IMR-90 (cell line): ENCODE measurements at places on chromosomes 13 and 19. TPM values are rescaled to one million over a fixed set of nuclear protein-coding genes. Genes with fewer than 3 reads are reported as not detected.
A peak's percentile ranks its signal among the peaks of the same experiment; 100 is the strongest.

DNA sequence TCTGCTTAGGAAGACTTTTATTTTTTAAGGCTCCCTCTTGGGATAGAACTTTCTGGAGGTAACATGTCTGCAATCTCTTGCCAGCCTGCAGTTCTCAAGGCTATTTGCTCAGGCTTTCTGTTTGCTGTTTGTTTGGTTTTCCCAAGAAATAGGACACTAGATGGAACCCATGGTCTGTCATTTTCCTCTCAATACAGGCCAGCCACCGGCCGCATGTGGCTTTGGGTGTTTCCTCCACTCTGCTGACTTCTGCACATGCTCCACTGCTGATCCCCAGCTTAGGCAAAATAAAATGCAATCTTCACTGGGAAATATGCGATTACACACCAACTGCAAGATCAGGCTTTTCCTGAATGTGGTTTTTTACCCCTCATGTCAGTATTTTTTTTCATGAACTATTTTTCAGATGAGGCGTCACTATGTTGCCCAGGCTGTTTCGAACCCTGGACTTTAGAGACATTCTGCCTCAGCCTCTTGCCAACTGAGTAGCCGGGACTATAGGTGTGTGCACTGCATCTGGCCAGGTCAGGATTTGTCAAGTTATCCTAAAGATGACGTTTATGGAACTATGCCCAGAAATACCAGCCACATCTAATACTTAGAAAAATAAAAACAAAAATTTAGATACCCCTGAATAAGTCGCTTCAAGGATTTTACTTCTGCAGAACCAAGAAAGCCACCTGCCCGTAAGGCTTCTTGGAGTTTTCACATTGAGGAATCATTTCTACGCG is 94.3 kb upstream of the PABPC3 start:
- DNase-seq: no peak

GRCh38 chr13:109160887-109161669 is 531.7 kb downstream of the MYO16 start:
- DNase-seq: no peak

DNA sequence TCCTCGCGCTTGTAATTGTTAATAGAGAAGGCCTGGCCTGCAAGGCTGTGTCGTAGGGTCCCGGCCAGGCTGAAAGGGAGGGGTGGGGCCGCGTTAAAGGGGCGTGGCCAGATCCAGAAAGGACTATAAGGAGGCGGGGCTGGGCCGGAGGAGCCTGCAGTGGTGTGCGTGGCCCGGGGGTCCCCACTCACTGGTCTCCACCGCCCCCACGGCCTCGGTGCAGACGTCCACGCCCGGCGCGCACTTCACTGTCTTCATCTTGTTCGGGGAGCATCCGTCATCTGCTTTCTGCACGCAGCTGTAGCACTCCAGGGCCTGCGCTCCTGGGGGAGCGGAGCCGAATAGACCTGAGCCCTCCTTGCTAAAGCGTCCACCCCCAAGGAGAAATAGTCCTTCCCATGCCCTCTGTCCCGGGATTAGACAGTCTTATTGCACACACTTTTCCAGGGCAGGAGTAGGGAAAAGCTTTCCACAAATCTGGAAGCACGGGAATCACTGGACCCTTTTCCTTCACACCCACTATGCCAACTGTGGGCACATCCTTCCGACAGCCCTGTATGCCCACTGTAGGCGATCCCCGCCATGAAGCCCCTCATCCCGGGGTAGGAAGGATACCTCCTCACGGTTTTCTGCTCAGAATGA is 1.2 kb downstream of the LYPD3 start:
- no peak for DNase-seq

- DNase-seq: no peak
Observed at GRCh38 chr19:50415661-50416033, 3.1 kb upstream of the SPIB start.

- DNase-seq: no peak
Observed at GRCh38 chr13:112871742-112872141, 97.3 kb upstream of the MCF2L start.

GRCh38 chr19:38216785-38217641 is 7.0 kb downstream of the DPF1 start:
- DNase-seq: no peak

DNA sequence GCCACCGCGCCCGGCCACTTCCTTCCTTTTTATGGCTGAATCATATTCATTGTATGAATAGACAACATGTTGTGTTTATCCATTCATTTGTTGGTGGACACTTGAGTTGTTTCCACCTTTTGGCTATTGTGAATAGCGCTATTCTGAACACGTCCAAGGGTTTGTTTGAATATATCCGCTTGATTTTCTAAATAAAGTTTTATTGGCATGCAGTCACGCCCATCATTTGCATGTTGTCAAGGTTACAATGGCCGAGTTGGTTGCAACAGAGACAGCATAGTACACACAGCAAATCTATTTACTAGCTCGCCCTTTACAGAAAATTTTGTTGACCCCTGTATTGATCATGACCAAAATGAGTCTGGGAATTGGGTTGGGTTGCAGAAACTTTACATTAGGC is 43.5 kb downstream of the COLGALT1 start:
- DNase-seq: no peak

DNA sequence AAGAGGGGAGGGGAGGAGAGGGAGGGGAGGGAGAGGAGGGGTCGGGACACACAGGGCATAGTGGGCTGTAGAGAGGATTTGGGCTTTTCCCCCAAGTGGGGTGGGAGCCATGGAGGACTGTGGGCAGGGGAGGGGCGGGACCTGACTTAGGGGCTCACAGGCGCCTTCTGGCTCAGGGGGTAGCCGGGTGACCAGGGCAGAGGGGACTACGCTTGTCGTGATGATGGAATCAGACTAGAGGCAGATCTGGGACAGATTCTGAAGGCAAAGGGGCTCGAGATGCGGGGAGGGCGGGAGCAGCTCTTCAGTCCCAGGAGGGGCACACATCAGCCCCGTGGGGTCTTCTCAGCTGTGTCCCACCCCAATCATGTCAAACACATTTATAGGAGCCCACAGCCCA is 13.5 kb downstream of the NDUFA11 start:
- DNase-seq: no peak

- no peak for DNase-seq
Observed at GRCh38 chr13:55816976-55817601, 1323.6 kb upstream of the PRR20A start.

DNA sequence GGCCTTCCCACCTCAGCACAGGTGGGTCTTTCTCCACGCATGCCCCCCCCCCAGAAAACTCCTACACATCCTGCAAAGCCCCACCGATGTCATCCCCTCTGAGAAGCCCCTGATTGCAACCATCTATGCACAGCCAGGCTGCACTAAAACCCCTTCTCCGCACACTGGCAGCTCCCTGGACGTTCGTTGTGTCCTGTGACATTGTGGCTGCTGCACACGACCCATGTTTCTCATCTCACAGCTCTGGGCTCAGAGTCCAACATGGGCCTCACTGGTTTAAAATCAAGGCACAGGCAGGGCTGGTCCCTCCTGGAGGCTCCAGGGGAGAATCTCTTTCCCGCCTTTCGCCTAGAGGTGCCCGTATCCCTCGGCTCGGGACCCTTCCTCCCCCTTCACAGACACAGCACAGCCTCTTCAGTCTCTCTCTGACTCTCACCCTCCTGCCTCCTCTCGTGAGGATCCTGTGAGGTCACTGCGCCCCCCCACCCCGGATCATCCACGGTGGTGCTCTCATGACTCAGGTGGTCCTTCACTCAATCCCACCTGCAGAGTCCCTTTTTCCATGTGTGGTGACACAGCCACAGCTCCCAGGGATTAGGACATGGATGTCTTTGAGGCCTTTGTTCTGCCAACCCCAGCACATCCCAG is 71.2 kb downstream of the GADD45B start:
- DNase-seq: no peak

DNA sequence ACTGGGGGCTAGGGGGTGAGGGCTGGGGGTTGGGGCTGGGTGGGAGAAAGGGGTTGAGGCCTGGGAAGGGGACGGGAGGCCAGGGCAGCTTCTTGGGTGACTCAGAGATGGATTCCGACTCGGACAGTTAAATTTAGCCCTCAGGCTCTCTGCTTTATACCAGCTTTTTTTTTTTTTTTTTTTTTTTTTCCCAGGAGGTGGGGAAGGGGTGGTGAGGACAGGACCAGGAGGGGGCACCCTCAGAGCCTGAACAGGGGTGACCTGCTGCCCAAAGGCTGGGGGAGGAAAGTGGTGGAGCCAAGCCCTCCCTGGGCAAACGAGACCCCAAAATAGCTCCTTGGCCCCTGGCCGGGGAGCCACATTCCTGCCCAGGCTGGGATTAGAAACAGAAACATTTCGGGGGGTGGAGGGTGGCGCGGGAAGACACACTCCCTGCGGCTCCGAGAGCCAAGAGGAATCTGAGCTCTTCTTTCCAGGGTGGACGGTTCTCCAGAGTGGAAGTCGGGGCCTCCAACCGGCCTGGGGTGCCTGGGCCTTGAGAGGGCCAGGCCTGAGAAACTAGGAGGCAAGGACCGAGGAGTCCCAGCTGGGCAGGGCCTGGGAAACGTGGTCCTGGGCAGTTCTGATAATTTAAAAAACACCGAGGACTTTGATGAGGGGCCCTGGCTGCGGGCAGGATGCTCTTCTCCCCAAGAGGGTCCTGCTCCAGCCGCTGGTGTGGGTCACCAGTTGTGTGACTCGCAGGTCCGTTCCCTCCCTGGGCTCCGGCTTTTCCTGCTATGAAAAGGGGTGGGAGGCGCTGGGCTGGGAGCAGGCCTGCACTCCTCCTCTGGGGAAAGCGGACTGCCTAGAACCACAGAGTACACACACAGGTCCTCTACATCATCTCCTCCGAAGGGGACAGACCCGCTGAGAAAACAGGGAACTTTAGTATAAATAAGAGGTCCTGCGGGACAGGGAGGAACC is 813 bp upstream of the DMPK start:
- peak; percentile 71 for DNase-seq

SERPINE3 gene
- total RNA-seq: not detected in 2 replicates

KCNRG gene
- 2.7 and 5.0 TPM in 2 replicates for total RNA-seq

ALKBH7 gene
- total RNA-seq: 9.3 and 10.3 TPM in 2 replicates

PEX11G gene
- 0.72 and 1.1 TPM in 2 replicates for total RNA-seq

GRIN3B gene
- under 0.01 and 0.28 TPM in 2 replicates for total RNA-seq
